Ascending aorta (tissue), 2 donors: ENCODE measurements at places on chromosomes 2 and 18.

DNA sequence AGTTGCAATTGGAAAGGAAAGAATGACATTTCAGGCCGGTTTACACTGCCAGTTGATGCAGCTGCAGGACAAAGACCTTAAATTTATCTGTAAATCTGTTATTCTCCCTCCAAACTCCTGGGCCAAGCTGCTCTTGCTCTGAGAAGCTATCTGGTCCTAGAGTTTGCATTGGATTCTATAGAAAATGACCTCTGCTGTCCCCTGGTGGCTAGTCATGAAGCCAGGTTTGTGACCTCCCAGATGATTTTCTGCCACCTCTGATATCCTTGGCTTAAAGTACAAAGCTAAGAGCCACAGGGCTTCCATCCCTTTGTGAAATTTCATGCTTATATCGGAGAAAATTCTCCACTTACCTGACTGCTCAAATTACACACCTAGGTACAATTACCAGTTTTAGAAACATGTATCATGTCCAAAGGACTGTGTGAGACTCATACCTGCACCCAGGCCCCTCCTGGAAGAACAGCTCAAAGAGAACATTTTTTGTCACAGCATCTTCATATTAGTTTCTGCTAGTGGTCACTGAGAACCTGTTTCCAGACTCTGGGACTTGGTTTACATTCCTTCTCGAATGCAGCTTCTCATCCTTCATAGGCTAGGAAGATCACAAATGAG is 28.9 kb upstream of the IER3IP1 start:
- no peak for DNase-seq

GRCh38 chr2:171447675-171448074 is 13.6 kb downstream of the DCAF17 start:
- DNase-seq, result no peak

GRCh38 chr2:45067859-45068570 is 58.8 kb upstream of the SIX2 start:
- DNase-seq, result no peak

DNA sequence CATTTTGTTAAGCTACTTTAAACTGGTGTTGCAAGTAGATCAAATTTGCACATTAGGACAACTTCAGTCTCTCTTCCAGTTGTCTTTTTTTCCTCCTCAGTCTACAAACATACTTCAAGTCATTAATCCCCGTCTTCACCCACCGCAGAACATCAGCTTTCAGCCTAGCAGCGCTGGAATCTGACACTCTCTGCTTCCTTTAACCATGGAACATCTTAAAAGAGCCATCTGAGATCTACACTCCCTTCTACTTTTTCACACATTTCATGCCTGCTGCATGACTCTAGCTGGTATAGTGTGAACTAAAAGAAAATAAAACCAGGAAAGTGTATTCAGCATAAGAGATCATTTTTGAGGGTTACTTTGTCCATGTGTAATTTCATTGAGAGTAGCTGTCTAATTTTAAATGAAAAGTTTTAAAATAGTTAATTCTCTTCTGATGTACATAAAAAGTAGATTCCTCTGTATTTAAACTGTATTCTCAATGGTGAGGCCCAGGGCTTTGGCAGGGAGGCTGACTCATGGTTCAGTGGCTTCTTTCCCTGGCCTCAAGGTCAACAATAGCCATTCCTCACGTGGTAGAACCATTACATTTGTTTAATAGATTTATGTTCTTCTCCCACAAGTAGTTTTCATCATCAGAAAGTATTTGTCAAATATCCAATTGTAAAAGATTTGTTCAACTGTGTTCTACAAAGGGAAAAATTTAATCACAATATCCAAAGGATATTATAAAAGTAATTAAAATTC is 16.5 kb downstream of the SGPP2 start:
- DNase-seq, result no peak

DNA sequence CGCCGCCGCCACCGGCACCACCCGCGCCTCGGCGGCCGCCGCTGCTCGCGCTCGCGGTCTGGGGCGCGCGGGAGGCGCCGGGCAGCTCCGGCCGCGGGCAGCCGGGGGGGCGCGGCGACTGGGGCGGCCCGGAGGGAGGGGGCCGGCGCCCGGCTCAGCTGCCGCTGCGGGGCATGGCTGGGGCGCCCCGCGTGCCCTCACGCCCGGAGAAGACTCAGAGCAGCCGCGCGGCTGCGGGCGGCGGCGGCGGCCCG is 295 bp downstream of the GAREM1 start:
- no peak for DNase-seq

GRCh38 chr2:72570413-72570812 is 255.4 kb downstream of the EXOC6B start:
- DNase-seq, result no peak

GRCh38 chr2:68417926-68418325 is 49.2 kb downstream of the FBXO48 start:
- no peak for DNase-seq

GRCh38 chr2:37653093-37653492 is 18.3 kb downstream of the CDC42EP3 start:
- DNase-seq, result no peak

GRCh38 chr2:197121756-197122385 is 188.7 kb downstream of the ANKRD44 start:
- DNase-seq, result no peak

GRCh38 chr18:79857082-79857671 is 59.4 kb downstream of the KCNG2 start:
- no peak for DNase-seq

GRCh38 chr18:56869189-56869777 is 218.1 kb downstream of the WDR7 start:
- no peak for DNase-seq

DNA sequence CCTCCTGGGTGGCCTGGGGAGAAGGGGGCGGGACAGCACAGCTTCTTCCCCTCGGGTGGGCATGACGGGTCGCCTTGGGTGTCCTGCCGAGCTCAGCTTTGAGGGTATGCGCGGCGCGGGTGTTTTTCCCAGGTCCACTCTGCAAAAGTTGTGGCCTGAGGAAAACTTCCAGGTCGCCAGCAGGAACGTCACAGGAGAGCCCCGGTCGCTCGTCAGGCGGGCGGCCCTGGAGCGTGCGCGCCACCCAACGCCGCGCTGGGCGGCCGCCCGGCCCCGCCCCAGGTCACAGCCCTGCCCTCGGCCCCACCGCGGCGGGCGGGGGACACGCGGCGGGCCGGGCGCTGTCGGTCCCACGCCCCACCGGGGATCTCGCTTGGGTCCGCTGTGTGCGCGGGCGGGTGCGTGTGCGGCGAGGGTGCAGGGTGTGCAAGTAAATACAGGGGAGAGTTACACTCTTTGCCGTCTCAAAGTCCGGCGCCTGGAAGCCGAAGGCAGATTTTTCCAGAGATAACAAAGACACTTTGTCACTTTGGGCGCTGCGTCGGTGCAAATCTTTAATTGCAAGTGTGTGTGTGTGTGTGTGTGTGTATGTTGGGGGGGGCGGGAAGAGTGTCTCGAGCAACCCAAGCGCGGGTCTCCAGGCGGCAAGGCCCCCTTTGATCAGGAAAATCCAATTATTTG is 616 bp upstream of the SP5 start:
- DNase-seq, result no peak

GRCh38 chr2:205288686-205289085 is 393.6 kb upstream of the NRP2 start:
- no peak for DNase-seq

- no peak for DNase-seq
These were observed 63.0 kb downstream of the RHBDD1 start for GRCh38 chr2:226898897-226899296.

DNA sequence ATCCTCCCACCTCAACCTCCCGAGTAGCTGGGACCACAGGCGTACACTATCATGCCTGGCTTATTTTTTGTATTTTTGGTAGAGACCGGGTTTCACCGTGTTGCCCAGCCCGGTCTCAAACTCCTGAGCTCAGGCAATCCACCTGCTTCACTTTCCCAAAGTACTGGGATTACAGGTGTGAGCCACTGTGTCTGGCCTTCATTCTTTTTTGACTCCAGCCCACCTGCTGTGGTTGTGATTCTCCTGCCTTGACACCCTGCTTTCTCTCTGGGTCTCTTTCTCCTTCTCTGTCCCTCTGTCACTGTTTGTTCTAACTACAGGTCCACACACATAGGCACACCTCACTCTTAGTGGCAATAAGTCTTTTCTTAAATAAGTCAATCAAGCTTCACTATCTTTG is 85.3 kb downstream of the FTCDNL1 start:
- no peak for DNase-seq

GRCh38 chr2:176174824-176175708 is 13.4 kb upstream of the HOXD1 start:
- no peak for DNase-seq

GRCh38 chr2:112646102-112646719 is 472 bp downstream of the SLC20A1 start:
- no peak for DNase-seq

DNA sequence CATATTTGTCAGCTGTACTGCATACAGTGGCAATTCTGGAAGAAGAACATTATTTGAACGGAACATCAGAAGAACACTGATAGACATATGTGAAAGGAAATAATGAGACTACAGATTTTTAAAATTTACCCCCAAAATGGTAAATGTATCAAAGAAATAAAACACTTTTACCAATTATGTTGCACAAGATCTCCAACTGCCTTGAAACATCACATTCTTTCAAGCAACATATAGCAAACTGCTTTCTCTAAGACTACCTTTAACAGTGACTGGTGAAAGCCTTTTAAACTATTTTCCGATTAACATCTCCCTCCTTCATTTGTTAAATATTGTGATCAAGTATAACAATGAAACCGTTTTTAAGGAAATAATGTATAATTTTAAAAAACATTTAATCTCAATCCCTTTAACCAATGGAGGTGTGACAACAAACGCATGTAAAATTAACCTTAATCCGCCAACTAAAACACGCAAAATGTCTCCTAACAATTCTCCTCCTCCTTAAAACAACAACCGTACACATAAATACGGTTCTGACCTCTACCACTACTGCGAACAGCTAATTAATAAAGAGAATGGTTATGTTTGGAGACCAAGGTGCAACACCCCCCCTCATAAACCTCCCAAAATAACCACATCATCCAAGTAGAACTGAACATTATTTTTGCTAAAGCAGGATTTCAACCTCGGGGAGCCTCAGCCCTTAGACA is 2.4 kb downstream of the FBXO11 start:
- DNase-seq, result no peak

- no peak for DNase-seq
These were observed 367.6 kb upstream of the CWC22 start for GRCh38 chr2:180374502-180375281.

- DNase-seq, result no peak
These were observed 115.5 kb downstream of the ICOS start for GRCh38 chr2:204051984-204052556.

- DNase-seq, result no peak
These were observed 82.2 kb downstream of the ICOS start for GRCh38 chr2:204018717-204019116.

GRCh38 chr2:238004077-238004830 is 37.4 kb downstream of the UBE2F start:
- no peak for DNase-seq

GRCh38 chr2:29579495-29580169 is 341.8 kb downstream of the ALK start:
- no peak for DNase-seq

DNA sequence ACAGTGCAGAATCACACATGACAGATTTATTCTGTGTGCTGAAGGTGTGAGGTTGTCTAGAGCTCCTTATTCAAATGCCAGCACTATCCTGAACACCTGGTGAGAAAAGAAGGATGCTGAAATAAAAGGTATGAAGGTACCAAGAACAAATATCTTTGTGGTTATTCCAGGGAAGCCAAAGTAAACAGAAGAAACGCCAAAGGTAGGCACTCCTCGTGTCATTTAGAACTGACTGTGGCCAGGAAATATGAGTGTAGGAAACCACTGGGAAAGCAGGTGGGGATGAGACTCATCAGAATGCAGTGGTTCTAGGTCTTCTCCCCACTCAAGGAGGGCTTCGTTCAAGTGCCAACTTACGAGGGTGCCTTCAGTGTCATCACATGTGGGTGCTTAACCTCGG is 80.8 kb downstream of the KIF5C start:
- DNase-seq, result no peak
